COR-L47 (cell line): ENCODE measurements at places on chromosomes 7 and 10.

- DNase-seq: no peak
These were observed 93.5 kb upstream of the PPP1R9A start for GRCh38 chr7:94813917-94814316.

DNA sequence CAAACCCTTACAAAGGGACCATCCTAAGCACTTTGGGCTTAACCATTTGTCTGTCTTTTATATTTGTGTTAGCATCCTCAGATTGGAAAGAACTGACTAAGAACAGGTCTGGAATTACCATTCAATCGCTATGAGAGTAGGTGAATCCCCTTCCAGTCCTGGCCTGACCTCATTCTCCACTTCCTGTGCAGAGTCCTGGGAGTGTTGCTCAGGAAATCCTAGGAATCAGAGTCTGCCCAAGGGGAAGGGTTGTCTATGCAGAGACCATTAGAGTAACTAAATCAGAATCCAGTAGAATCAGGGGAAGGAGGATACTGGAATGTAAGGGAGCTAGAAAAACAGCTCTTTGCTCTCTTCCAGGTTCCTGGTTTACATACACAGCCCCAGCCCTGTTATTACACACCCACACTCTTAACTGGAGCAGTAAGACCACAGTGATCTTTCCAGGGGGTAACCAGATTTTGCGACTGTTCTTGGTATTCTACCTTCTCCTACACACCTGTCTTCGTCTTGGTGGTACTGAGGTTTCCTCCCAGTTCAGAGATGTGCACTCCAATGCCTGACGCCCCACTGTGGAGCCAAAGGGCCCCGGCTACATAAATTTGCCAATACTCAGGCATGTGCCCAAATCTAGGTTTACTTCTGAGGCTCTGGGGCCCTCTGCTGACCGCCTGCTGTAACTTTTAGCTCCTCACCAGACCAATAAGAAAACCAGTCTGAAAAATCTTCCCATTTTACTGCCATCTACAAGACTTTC lies 103.7 kb downstream of the RNF216 start:
- DNase-seq: peak; percentile 41

DNA sequence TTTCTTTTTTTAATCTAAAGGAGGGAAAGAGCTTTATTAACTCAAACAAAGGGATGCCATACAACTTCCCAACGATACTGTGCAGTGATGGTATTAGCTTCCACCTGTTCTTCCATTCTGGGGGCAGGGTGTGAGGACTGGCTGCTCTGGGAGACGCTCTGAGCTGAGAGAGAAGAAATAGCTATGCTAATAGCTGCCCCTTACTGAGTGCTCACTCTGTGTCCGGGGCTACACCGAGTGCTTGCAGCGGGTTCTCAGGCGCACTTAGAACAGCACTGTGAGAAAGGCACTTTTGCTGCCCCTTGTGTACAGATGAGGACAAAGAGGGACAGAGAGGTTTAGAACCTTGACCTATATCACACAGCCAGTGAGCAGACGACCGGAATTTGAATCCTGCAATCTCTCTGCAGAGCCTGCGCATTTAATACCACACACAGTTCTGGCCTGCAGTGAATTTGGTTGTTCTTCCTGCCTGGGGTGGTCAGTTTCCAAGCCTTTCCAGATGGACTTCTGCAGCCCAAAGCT lies 142.2 kb downstream of the PLPP4 start:
- DNase-seq: no peak

GRCh38 chr10:71210542-71210871 lies 1.9 kb upstream of the UNC5B start:
- no peak for DNase-seq
